ENCODE measurements at places on chromosomes 4 and X. TPM values are rescaled to one million over a fixed set of nuclear protein-coding genes. Genes with fewer than 3 reads are reported as not detected.

Gene STATH
- total RNA-seq = 0.29 TPM

Gene LIMCH1
- 24.5 TPM for total RNA-seq

Gene TMEM271
- 0.08 TPM for total RNA-seq

Gene ZXDA
- 3.2 TPM for total RNA-seq

Gene FAAH2
- total RNA-seq = not detected

Gene PLXNB3
- total RNA-seq = 1.6 TPM

Gene RRH
- total RNA-seq = not detected

Gene FAM236C
- not detected for total RNA-seq

Gene HERC5
- total RNA-seq = 18.7 TPM

Gene GCNA
- 1.0 TPM for total RNA-seq

Gene SHROOM4
- total RNA-seq = 0.08 TPM

Gene LEF1
- total RNA-seq = 33.0 TPM

Gene CCDC158
- total RNA-seq = not detected

Gene POU4F2
- total RNA-seq = not detected

DNA sequence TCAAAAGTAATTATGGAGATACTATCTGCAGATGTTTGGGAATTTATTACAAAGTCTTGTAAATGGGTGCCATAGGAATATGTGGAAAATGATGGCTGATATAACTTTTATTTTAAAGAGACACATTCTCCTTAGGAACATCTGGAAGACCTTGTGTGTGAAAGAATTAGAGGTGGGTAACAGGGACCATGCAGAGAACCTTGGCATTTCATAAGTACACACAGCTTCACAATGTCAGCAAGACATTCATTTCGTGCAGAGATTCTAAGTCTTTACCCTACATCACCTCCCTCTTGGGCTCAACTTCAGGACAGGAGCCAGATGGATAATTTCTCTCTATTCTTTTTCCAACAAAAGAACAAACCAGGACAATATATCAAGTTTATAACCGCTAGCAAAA is 458.1 kb upstream of the INTU start:
- DNase-seq = no peak

DNA sequence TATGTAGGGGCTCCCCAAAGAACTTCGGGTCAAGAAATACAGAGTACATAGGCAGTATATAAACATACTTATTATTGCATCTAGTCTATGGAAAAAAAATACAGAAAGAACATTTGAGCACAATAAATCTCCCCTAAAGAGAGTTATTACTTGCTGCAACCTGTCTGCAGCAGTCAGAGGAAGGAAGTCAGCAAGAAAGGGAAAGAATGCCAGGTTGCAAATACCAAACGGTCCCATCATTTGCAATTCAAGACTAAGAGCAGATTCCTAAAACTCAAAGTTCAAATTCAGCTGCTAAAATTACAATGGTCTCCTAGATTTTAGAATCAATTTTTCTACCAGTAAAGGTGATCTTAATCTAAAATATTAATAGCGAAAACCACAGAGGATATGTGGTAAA is 236.2 kb upstream of the NUDT6 start:
- DNase-seq = no peak

DNA sequence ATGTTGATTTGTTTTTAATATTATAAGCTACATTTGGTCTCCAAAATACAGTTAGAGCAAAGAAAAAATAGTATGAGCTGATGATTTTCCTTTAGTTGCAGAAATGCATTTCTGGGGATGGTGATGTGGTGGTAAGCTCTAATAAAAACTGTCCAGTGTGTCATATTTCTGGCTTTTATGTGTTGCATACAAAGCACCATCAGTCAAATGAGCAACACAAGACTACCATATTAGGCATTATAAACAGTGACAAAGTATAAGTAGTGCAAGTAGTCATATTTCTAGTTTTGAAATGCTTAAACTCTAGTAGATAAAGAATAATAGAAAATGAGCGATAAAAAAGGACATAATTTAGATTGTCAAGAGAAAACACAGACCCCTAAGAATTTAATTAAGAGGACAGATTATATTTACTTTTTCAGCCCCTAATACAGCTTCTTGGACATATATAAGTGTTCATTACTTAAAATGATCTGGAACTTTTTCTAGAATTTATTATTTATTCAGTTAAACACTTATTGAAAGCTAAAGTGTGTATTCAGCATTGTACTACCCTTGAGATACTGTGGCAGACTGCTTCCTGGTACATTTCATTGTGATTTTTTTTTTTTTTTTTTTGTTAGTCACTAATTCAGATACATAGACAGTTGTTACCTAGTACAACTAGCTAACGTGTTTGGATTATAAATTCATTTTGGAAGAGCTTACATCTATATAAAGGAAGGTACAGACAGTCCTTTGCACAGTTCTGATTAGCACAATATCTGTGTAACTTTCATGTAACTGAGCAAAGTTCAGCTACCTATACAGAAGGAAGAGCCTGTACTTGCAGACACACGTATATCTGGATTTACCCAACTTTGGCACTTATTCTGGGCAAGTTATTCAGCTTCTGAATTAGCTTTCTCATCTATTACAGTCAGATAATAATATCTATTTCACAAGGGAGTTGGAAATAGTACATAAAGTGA is 22.3 kb downstream of the RAP1GDS1 start:
- no peak for DNase-seq

DNA sequence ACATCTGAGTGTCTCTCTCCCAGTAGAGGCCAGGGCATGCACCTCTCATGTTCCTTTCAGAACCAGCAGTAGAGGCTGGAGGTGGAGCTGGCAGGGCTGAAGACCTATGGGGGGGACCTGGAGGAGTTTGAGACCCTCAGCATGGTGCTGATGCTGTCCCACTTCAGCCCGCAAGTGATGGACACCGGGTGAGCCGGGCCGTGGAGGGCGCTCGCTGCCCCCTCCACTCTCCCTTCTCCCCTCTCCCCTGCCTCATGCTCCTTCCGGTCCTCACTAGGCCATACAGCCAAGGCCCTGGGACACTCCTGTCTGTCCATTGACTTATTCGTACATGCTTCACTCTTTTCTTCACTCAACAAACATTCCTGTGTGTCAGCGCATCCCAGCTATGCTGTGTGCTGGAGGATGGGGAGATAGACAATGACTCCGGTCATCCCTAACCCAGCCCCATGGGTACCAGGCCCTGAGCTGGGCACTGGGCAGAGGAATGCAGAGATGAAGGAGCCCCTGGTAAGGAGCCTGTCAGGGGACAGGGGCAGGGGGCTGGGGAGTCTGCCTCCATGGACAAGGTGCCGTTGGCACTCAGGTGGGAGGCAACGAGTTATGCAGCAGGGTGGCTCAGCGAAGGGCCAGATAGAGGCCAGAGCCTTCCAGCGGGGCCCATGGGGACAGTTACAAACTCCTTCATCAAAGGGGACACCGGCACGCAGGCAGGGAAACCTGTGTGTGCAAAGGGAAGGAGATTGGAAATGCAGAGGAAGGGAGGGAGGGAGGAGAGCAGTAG is 28.4 kb upstream of the WFS1 start:
- DNase-seq = no peak

DNA sequence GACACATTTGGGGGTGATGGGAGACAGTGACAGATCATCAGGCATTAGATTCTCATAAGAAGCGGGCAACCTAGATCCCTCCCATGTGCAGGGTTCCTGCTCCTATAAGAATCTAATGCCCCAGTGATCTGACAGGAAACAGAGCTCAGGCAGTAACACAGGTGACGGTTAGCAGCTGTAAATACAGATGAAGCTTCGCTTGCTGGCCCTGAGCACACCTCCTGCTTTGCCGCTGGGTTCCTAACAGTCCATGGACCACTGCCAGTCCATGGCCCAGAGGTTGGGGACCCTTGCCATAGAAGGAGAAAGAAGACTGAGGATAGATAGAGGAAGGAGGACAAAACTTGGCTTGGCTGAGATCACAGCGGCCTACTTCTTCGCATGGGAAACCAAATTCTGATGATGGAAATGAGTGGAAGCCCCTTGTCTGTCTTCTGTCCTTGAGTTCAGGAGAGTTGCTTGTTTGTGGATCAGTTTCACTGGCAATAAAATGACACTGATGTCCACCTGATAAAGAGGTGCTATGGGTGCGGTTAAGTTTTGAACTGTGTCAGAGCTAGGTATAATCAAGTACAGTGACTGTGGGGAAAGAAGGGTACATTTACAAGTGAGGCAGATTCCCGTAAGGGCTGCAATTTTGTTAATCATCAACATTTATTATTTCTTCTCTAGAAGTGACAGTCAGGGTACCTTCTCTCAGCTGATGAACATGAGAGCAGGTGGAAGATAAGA is 1.7 kb upstream of the TIFA start:
- DNase-seq = no peak

DNA sequence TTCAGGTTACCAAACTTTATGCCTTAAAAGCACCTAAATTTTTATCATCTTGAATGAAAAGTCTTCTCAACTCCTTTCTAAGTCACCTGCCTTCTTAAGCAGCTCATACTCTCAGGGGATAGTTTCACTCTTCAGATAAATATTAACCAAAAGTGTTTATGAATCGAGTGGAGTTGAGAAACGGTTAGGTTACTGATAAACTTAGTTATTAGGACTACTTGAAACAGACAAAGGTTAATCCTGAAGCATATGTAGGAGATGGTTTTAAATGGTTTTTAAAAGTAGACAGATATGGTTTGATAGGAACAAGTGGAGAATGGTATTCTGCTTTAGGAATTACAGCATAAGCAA is 32.8 kb downstream of the CLDN22 start:
- no peak for DNase-seq

DNA sequence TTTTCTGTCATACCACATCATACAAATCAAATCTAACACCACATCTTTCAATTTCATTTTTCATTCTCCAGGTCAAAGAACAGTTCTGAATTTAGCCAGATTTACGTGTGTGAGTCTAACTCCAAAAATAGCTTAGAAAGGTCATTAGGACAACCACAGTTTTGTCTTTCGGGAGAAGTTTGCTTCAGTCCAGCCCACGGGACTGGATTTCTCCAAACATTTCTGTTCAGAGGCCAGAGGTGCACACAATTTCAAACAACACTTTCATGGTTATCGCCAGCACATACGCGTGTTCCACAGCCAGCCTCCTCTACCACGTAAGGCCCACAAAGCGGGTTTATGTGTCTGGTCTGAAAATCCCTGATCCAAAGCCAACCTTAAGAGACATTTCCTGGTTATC is 65.9 kb downstream of the VEGFC start:
- DNase-seq = no peak

- DNase-seq = no peak
These were observed at the start of gene AGTR2 for GRCh38 chrX:116170511-116170910. Gene AGTR2 (plus strand): TSS chrX:116170744. CDS start chrX:116172281, 1,537 bp downstream.

- no peak for DNase-seq
These were observed 6.9 kb downstream of the L1CAM start for GRCh38 chrX:153878969-153879653.

DNA sequence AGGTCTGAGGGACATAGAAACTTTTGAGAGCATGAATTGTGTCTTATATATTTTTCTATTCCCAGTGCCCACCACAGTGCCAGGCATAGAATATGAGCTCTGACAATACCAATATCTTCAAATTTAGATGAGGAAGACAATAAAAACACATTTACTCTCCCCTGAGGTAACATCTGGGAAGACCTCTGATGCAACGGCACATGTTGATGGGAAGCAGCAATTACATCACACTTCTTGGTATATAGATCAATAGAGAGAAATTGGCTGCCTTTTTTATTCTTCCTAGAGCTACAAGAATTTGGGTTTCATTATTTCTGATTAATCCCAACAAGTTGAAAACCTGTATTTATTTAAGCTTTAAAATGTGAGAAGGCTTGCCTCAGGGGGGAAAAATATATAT is 67.4 kb upstream of the SMAD1 start:
- DNase-seq = no peak

GRCh38 chrX:39309721-39310152 is 508.5 kb downstream of the MID1IP1 start:
- DNase-seq = peak; percentile 21

DNA sequence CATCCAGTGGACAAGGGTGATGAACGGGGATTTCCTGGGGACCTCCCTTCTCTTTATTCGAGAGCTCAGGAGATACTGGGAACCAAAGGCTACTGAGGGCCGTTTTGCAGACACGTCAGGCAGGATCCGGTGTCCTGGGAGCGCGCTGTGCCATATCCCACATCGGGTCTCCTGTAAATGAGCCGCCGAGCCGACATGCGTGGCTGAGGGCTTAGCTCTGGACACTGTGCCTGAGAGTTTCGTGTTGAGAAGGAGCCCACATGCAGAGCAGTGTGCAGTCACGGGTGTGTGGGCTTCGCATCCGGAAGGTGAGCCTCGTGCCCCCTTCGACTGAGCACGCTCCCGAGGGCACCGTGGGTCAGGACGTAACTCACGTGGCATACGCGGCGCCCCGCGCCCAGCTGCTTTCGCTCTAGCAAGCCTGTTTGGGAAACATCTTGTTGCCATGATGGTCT is 28.5 kb upstream of the HGFAC start:
- no peak for DNase-seq

DNA sequence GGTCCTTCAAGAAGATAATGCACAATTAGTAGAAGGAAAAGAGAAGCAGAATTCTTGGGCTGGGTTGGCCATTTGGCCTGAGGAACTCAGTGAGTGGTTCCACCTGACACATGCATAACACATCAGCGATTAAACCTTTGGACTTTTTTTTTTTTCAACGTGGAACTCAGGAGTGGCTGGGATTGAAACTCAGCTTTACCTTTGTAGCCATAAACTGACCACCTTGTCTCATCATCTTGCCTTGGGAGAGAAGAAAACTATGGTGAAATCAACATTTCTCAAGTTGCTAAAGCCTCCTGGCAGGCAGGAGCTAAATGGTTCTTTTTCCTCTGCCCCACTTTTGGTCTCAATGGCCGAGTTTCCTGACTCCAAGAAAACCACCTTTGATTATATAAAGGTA is 16.3 kb downstream of the PTTG2 start:
- DNase-seq = no peak

GRCh38 chr4:25813448-25814106 is 49.2 kb downstream of the SEL1L3 start:
- no peak for DNase-seq

DNA sequence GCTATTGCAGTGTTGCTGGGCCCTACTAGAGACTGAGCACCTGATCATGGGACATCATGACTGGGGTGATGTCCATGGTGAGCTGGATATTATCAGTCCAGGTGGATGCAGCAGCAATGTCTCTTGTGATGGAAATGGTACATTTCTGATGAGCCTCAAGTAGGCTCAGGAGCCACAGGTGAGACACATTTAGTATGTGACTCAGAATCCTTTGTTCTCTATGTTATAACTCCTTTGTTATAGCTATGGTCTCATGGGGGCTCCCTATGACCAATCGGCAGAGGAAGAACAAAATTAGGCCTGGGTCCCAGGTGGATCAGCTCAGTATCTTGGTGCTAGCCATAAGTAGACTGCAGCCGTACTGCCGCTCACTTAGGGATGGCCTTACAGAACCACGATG is 107.9 kb upstream of the FAT1 start:
- DNase-seq = no peak

DNA sequence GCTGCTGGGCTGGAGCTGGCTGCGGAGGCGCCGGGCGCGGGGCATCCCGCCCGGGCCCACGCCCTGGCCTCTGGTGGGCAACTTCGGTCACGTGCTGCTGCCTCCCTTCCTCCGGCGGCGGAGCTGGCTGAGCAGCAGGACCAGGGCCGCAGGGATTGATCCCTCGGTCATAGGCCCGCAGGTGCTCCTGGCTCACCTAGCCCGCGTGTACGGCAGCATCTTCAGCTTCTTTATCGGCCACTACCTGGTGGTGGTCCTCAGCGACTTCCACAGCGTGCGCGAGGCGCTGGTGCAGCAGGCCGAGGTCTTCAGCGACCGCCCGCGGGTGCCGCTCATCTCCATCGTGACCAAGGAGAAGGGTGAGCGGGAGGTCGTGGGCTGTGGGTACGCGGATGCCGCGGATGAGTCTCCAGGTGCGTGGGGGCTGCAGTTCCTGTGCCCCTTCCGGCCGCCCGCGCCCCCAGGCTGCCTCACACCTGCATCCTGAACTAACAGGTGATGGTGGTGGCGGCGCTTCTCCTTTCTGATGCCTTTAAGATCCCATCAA is 499 bp downstream of the CYP2U1 start:
- no peak for DNase-seq
